Endodermal cell (in vitro differentiated cells): ENCODE measurements at places on chromosomes 13 and 19. TPM values are rescaled to one million over a fixed set of nuclear protein-coding genes. Genes with fewer than 3 reads are reported as not detected.

The CCDC124 gene
- total RNA-seq: 116 to 156 TPM (median 143 TPM) in 3 replicates

DNA sequence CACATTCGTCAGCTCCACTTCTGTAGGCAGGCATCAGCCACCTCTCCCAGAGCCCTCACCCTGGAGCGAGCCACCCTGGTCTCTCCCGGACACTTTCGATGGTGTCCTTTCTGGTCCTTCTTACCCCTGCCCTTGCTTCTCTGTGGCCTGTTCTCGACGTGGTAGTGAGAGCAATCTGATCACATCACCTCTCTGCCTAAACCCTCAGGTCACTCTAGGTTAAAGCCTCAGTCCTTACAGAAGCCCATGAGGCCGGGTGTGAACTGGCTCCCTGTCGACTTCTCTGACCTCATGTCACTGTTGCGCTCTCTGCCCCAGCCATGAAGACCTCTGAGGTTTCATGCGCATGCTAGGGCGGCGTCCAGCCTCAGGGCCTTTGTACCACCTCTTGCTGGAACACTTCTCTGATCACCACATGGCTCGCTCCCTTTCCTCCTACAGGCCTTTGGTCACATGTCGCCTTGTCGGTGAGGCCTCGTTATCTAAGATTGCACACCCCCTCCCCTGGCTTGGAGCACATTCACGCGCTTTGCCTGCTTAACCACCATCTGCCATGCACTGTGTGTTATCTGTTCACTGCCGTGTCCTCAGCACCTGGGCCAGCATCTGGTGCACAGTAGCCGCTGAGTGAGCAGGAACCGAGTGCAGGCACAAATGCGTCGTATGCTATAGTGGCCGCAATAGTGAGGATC, 101.5 kb downstream of the DPF1 start:
- no peak for DNase-seq

DNA sequence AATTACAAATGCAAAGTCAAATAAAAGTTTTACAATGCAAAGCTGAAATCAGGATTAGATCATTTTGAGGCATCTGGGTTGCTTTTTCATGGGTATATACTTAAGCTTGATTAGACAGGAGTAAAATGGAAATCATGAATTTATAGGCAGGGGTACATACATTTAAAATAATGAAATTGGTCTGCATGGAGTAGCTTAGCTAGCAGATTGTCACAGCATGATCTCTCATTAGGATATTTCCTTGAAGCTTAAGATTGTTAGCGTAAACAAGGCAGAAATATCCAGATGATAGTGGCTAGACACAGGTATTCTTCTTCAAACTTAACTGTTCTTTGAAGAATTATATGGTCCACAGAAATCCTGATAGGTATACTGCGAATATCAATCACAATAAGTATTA, 1627.0 kb upstream of the PCDH20 start:
- no peak for DNase-seq

The ATP11A gene
- total RNA-seq: 88.2 to 124 TPM (median 122 TPM) in 3 replicates

The ATP1A3 gene
- total RNA-seq: 1.0 and 2.1 TPM in 2 replicates

GRCh38 chr19:10390652-10391286, 10.4 kb upstream of the TYK2 start:
- DNase-seq: peak; percentile 93

The IGLON5 gene
- 49.4 to 54.5 TPM (median 52.2 TPM) in 3 replicates for total RNA-seq

The ZNF787 gene
- total RNA-seq: 41.0 to 46.6 TPM (median 43.7 TPM) in 3 replicates

GRCh38 chr13:103276775-103277498, 210.7 kb upstream of the SLC10A2 start:
- DNase-seq: no peak

DNA sequence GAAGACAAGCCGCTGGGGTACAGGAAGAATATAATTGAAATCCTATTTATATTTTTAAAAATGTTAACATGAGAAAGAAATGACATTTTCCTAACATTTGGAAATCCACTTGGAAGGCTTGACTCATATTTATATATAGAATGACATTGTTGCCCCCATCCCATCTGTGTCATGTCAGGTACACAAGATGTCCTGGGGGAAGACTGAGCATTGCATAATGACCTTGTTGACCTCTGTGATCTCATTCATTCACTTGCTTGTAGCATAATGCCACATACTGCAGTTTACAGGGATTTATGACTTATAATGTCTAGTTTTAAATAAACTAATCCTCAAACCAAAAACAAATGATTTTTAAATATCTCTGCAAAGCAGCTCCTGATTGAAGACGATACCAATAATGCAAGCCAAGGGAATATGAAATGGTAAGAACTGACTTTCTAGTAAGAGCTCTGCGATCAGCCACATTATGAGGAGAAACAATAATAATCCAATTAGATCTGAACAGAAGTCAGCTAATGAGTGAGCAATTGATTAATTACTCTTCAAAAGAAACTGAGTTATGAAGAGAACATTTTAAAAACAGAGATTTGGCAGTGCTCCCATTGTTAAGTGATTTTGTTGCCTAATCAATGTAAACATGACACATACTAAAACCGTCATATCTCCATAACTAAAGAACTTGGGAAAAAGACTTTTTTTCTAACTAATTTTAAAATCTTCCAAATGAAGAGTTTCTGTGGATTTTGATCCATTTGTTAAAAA, 21.2 kb upstream of the VWA8 start:
- no peak for DNase-seq

GRCh38 chr19:4032436-4032835, 24.9 kb downstream of the PIAS4 start:
- no peak for DNase-seq

The TNFSF9 gene
- total RNA-seq: 2.7 to 7.4 TPM (median 3.9 TPM) in 3 replicates

DNA sequence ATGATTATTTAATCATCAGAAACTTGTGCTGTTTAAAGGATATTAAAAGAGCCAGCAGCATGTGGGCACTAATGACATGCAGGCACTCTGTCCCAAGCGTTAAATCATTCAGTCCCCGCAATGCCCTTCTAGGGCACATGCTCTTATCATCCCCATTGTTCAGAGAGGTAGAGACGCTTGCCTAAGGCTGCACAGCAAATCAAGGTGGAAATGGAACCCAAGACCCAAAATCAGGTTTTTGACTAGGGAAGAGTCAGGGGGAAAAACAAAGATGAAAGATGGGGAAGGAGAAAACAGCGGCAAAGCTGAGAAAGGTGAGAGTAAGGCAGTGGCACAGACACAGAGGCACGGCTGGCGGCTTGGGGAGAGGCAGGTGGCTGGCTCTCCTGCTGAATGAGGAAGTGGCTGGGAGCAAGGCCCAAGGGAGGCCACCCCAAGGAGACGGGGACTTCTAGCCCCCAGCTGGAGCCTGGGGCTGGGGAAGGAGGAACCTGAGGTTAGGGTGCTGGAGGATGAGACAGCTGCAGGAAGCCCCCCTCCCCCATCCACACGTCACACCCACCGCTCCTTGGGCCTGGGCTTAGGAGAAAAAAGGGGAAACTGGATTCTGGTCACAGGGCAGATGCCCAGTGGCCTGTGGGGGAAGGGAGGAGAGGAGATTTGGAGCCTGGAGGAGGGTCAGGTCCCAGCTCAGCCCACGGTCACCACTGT, 1.0 kb upstream of the TYROBP start:
- no peak for DNase-seq
